ENCODE measurements at places on chromosomes 7 and 10.

DNA sequence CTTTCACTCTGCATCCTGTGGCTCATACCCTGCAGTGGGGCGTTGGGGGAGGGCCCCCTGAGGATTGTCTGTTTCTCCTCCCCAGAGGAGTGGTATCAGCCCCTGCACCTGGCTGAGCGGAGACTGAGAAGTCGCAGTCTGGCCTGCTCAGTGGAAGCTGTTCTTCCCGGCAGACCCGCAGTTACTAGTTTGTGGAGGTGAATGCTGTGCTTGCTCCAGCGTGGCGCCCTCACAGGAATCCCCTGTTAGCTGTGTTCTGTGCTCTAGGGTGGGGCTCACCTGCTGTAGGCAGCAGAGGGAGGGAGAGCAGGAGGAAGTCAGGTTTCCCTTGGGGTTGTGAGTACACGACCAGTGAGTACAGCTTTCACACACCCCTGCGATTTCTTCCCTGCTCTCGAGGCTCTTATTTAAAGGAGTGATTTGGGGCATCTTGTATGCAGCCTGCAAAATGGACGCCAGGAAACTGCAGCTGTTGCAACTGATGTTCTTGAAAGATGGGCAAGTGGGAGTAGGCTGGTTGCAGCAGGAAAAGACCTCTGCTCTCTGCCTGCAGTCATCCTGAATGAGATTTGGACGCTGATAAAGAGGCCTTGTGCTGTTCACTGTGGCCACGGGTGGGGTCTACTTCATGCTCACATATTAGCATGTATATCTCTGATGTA lies 66.4 kb downstream of the HK1 start:
- no peak for DNase-seq

- DNase-seq = no peak
These were observed 4.3 kb downstream of the IKZF5 start for GRCh38 chr10:123004298-123004697.

GRCh38 chr10:131882151-131882550 lies 18.7 kb upstream of the PPP2R2D start:
- no peak for DNase-seq

DNA sequence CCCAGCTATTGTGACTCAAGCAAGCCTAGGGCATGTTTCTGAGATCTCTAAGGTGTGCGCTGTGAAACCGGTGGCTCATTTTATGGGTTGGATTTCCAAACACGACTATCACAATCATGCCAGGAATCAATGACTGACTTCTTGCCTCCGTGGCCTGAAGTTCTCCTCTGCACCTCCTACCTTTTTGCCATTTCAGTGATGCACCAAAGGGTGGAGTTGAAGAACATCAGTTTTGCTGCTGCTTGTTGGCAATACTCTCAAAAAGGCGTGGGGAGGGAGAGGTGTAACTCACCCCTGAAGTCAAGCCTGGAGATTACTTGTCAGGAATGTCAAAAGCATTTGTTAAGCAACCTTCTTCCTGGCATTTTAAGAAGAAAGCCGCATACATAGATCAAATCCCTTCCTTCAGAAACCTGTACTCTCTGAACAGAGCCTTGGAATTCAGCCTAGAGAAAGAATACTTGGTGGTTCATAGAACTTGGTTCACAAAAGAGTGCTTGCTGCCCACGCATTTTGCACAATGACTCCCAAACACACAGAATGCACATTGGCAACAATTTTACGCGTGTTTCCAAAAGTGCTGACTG lies 41.0 kb downstream of the KIAA1217 start:
- peak; percentile 49 for DNase-seq

- no peak for DNase-seq
These were observed 635.8 kb downstream of the PARD3 start for GRCh38 chr10:34179280-34179679.

- no peak for DNase-seq
These were observed 168.3 kb upstream of the AUTS2 start for GRCh38 chr7:69429911-69430383.

GRCh38 chr7:23234569-23235296 lies 11.8 kb upstream of the GPNMB start:
- DNase-seq = peak; percentile 49

GRCh38 chr10:119084896-119085295 lies 4.3 kb upstream of the EIF3A start:
- no peak for DNase-seq

DNA sequence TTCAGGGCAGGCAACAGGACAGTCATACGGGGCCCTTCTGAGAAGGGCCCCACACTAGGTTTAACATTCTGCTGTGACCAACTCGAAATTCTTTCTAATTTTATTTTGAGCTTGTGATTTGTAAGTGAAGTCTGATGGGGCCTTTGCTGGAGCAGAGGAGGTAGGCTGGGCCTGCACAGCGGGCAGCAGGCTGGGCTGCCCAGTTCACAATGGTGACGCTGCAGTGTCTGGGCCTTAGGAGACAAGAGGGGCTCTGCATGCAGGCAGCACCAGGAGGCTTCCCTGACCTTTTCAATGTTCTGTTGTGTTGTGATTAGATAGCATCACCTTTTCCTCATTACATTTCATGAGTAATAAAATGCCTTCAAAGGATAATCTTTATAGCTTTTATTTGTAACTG lies 175.1 kb downstream of the CXCL12 start:
- DNase-seq = no peak

DNA sequence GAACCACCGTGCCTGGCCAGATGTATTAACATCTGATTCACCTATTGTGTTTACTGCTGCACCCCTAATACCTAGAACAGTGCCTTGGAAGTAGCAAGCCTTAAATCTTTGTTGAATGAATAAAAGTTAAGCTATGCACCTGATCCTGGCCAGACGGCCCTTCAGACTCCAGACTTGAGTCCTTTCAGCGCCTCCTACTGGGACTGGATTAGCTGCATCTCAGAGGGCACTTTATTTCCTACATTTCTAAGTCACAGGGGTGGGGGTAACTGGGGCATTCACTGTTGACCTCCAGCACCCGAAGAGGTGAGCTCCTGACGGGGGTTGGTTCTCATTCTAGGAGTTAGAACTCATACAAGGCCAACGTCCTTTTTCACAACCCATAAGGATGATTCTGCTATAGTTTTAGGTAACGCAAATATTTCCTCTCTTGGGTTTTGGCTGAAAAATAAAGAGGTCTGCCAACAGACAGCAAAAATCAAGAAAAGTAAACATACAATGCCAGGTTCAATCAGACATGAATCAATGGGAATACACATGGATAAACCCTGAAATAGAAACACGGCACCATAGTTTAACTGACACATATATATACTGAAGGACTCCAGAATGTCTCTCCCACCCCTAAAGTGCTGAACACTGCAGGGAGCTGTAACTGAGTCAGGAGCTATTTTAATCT lies 48.0 kb upstream of the DLG5 start:
- peak; percentile 53 for DNase-seq

DNA sequence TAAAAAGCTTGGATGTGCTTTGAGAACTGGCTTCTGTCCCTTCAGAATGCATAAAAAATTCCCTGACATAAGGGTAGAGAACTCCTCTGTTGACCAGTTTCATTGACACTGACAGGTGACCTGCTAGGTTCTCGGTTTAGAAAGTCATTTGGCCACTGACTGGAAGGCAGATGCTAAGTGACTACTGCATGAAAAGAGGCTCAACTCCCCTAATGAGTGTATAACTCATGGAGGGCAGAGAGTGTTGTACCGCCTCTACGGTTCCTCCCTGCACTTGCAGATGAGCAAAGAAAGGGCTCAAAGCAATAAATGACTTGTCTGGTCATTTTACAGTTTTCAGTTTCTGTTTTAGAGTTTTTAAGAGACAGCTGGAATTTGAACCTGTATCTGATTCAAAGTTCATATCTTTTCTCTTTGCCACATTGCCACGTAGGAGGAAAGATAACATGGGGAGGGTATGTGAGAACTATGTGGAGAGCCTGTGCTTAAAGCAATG lies 2.9 kb upstream of the FGL2 start:
- no peak for DNase-seq

- no peak for DNase-seq
These were observed 108.1 kb upstream of the CARD11 start for GRCh38 chr7:3151784-3152183.

- DNase-seq = no peak
These were observed 3.0 kb downstream of the CALN1 start for GRCh38 chr7:72408966-72409637.

DNA sequence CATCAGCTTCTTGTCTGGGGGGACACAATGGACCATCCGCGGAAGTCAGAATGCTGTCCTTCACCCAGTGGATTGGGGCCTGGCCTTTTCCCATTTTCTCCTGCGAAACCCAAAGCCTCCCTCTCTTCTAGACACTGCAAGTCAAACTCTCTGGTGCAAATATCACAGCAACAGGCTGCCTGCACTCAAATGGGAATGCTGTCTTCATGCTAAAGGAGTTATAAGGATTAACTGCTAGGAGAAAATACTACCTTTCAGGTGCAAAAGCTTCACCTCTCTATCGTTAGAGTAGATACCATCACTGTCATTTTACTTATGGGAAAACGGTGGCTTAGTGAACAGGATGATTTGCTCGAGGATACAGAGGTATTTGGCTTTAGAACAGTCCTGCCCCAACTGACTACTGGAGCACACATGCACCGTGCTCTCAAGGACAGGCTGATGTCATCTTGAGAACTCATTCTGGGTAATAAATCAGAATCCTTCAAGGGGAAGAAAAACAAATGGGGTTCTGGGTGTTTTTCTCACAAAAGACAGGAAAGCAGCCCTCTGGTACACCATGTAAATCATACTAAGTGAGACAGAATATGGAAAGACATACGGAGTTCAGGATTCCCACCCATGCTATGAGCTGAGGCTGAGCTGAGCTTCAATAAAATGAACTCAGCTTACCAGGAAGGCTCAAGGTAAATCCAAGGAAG lies 100.9 kb downstream of the SAMD9 start:
- DNase-seq = no peak

- no peak for DNase-seq
These were observed 258.6 kb downstream of the CNTNAP2 start for GRCh38 chr7:146375170-146375569.

DNA sequence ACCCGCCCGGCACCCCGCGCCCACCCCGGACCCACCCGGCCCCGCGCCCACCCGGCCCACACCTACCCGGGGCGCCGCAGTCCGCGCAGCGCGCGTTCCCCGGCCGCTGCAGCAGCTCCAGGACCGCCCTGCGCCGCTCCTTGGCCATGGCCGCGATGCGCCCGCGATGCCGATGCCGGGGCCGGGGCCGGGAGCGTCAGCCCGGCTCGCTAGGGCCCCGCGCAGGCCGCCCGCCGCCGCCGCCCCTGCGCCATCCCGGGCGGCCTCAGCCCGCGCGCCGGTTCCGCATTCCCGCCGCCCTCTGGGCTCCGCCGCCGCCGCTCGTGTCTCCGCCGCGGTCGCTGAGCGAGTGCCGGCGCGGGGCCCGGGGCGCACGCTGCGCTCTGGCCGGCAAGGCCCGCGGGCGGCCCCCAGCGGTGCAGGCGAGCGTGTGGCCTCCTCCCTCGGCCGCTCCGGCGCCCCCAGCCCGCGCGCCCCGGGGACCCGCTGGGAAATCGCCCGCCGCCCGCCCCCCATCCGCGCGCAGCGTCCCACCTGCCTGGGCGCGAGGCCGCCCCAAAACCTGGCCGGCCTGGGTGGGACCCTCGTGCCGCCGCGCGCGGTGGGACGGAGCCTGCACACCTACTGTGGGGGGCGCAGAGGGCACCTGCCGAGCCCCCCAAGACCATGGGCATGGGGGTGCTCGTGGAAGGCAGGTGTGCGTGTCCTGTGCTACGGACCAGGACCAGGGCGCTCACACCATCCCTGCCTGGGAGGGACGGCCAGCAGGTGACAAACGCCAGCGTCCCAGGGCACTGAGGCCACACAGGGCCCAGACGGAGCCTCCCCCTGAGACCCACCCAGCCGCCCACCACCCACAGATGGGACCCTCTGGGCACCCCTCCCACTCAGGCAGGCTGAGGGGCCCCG lies at the start of gene ADAP1:
Gene ADAP1, minus strand, starts transcription at position 351 of the 909 bp plus-strand sequence. Its CDS starts 203 bp downstream, at position 148.
- DNase-seq = no peak

- DNase-seq = no peak
These were observed 11.1 kb downstream of the LARP4B start for GRCh38 chr10:920450-920849.

- DNase-seq = peak; percentile 34
These were observed 57.7 kb upstream of the IGFBP3 start for GRCh38 chr7:45978731-45979211.

GRCh38 chr10:91137011-91137643 lies 83.3 kb upstream of the PCGF5 start:
- DNase-seq = no peak

- peak; percentile 28 for DNase-seq
These were observed 197.5 kb downstream of the PTN start for GRCh38 chr7:137146012-137146455.

- peak; percentile 26 for DNase-seq
These were observed 114.2 kb downstream of the DYNC1I1 start for GRCh38 chr7:95886501-95887090.

DNA sequence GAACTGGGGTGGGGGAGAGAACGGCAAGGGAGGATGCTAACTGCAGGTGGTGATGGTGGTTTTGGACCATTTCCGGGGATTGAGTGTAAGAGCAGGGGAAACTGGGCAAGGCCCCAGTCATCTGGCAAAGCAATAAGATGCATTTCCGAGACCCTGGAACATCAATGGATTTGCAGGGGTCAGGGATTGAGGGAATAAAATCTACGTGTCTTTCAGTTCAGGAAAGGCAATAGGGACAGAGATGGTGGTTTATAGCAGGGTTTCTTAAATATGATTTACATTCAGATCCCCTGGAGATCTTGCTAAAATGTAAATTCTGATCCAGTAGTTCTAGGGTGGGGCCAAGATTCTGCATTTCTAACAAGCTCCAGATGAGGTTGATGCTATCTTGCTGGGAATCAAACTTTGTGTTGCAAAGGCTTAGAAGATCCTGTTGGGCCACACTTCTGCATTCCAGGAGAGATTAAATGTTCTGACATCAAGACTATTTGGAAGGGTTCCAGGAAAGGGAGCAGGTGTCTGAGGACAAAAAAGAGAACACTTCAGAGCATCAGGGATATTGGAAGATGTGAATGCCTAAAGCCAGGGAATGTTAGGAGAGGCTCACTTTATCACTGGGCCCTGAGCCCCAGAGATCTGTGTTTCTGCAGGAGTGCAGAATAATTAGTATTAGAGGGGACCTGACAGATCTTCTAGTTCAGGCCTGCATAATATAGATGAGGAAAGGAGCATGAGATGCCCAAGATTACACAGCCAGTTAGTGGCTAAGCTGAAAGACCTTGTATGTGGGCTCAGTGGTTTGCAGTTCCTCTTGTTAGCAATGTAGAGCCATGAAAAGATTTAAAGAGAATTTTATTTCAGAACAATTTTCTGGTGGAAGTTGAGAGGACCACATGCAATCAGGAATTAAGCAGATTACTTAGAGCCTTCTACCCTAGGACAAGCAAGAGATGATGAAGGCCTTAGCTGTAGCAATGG lies 32.4 kb downstream of the BLNK start:
- no peak for DNase-seq

DNA sequence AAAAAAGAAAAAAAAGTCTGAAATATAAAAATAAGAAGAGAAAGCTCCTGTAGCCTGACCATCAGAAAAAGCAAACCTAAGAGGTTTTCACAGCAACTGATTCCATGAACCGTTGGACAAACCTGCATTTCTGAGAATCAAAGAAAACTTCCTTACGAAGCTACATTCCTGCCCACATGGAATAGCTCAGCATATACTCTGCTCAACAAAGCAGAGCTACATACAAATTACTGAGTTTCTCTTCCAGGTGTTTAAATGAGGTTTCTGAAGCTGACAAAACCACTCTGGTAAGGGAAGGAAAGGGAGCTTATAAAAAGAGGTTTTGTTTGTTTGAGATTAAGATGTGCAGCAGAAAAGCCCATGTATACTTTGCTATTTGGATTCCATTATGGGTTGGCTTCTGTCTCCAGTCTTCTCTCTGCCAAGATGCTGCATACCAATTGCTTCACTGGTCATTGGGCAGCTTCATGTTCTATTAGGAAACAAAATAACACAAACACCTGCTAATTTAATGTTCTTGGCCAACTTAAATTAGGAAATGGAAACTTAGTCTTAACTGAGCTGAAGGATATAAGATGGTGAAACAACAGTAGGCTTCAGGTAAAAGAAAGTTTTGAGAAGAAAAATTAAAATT lies 314.1 kb downstream of the LRRTM3 start:
- no peak for DNase-seq
